ENCODE measurements at places on chromosomes 6 and 20.

DNA sequence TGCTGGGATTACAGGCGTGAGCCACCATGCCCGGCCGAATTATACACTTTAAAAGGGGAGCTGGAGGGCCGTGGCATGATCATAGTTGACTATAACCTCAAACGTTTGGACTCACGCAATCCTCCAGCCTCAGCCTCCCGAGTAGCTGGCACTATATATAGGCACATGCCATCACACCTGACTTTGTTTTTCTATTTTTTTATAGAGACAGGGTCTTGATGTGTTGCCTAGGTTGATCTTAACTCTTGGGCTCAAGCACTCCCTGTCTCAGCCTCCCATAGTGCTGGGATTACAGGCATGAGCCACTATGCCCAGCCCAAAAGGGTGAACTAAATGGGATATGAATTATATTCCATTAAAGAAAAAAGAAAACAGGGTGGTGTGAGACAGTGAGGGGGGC lies 7.8 kb downstream of the PTGIS start:
- DNase-seq, result no peak

- no peak for DNase-seq
These were observed 172.7 kb downstream of the SCP2D1 start for GRCh38 chr20:18986146-18986830.

DNA sequence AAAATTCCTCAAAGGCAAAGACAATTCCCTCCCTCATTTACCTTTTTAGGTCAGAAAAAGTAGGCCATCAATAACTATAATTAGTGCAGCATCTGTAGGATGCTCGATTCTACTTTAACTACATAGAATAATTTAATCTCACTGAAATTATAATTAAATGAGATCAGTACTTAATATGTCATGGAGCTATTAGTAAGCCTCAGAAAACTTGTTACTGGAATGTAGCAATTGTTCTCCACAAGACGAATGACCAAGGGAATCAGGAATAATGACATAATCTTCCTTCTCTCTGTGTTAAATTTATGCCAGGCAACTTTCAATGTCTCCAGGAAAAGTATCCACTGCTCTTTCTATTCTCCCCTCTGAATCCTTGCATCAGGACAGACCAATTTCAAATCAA lies 34.1 kb downstream of the SESN1 start:
- DNase-seq, result no peak

- DNase-seq, result peak; percentile 29
These were observed at the start of gene DNMT3B for GRCh38 chr20:32761831-32762753. DNMT3B (plus strand) TSS chr20:32762385; CDS start chr20:32780324, 17,939 bp downstream.

GRCh38 chr6:35062676-35063574 lies 78.2 kb downstream of the TCP11 start:
- DNase-seq, result no peak

DNA sequence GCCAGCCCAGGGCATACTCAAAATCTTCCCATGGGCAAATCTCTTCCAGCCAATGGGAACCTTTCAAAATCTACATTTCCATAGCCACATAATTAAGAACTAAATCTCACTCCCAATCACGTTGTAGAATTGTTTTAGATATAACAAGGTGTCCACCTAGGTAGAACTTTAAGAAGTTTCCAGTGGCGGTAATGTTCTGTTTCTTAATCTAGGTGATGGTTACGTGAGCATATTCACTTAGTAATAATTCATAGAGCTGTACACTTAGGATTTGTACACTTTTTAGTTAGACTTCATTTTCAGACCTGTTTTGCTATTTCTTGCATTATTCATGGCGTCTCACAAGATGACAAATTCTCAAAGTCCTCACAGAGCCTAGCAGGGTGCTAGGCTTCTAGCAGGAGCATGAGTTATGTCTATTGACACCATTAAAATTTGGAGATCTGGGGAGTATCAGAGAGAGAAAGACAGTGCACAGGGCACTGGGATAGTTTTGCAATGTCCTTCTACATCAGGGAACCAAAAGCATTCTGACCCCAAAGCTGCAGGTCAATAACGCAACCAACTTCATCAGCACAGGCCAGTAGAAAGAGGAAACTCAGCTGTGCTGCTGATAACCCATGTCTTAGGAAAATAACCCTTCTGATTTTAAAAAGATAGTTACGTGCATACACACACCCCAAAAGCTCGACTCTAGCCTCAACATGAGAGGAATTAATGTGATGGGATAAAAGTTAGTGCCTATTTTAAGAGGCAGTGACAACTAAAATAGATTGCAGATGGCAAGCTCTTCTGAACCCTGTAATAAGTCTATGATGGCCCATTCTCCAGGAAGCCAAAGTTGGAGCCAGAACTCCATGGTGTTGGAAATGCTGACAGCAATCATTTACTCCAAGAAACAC lies 518.1 kb upstream of the JARID2 start:
- DNase-seq, result no peak

- DNase-seq, result no peak
These were observed 33.3 kb downstream of the BEND3 start for GRCh38 chr6:107082045-107082444.

DNA sequence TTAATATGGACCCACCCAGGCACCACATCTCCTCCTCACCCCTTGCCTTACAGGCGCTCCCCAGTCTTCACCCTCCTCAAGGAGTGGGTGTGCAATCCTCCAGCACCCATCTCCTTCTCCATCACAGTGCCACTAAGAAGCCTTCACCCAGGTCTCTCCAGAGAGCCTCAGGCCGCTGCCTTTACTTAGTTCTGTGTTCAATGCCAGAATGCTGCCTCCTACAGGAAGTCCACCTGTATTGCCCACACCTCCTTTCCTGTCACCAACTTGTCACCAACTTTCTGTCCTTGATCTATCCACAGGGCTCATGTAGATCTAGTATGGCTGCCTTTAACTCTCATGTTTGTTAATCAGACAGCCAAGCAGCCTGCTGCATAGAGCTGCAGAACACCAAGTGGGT lies 586 bp upstream of the LST1 start:
- no peak for DNase-seq

- DNase-seq, result no peak
These were observed 24.6 kb downstream of the DLL1 start for GRCh38 chr6:170266061-170266825.

DNA sequence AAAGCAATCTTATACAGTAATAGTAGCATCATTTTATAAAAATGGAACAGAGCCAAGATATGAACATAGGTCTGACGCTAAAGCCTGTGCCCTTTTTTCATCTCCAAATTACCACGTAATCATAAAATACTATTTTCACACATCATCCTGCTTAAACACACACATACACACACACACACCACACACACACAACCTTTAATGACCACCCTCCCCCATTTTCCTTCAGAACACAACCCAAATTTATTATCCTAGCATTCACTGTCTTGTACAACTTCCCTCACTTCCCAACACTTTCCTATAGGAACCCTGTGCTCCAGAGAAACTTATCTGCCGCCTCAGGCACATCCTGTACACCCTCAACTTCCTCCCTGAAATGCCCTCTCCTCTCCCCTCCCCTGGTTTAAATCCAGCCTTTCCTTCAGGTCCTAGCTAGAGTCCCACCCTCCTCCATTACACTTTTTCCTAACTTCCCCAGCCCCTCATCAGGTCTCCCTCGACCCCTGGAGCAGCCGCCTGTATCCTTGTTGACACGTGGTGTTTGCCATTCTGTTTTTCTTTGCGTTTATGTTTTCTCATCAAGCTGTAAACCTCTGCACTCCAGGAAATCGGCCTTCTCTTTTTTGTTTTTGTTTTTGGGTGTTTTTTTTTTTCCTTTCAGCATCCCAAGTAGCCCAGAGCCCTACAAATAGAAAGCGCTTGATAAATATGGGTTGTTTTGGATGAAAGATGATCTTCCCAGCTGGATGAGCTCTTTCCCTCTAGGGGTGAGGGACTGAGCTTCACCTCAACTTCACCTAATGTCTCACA lies 968 bp upstream of the MMP24 start:
- DNase-seq, result no peak

DNA sequence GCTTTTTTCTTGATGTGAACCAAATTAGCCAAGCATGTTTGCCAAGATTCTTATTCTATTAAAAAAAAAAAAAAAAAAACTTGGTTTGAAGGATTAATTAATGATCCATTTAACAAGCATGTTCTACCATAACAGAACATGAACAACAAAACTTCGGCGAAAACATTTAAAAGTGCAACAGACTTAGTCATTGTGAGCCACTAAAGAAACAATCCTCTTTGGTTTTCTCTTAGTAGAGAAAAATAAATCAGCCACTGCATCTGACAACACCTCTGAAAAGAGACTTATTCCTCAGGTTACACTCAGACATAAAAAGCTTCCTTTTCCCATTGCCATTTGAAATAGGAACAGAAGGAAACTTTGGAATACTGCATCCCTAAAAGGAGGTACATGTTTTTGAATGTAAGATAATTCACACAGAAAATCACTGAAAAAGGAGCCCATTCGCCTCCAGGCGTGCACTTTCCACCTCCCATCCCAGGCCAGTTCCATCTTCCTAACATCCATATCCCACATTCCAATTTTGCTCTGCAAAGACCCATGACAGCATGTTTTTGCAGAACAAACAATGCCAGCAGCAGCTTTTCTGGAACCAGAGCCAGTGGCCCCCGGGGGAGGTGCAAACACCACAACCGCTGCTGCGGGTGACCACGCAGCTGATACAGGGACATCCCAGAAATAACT lies 79.5 kb downstream of the ZMYND8 start:
- DNase-seq, result no peak

DNA sequence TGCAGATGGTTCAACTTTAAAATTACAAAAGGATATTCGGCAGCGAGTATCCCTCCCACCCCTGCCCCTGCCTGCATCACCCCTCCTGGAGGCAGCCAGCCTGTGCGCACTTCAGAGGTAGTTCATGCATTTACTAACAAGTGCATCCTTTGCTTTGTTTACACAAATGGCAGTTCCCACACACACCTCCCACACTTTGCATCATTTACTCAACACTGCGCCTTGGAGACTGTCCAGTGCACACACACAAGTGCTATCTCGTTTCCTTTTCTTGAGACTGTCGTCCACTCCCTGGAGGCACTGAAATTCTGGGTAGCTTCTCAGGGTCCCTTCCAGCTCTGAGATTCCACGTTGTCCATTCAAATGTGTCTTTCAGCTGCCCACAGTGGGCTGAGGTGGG lies 53.1 kb upstream of the VSX1 start:
- DNase-seq, result no peak

- no peak for DNase-seq
These were observed 3.1 kb upstream of the MYL9 start for GRCh38 chr20:36538026-36538722.

- DNase-seq, result no peak
These were observed 45.0 kb downstream of the TBC1D7 start for GRCh38 chr6:13283331-13283730.

GRCh38 chr6:140806431-140806830 lies 1326.3 kb upstream of the GJE1 start:
- no peak for DNase-seq

DNA sequence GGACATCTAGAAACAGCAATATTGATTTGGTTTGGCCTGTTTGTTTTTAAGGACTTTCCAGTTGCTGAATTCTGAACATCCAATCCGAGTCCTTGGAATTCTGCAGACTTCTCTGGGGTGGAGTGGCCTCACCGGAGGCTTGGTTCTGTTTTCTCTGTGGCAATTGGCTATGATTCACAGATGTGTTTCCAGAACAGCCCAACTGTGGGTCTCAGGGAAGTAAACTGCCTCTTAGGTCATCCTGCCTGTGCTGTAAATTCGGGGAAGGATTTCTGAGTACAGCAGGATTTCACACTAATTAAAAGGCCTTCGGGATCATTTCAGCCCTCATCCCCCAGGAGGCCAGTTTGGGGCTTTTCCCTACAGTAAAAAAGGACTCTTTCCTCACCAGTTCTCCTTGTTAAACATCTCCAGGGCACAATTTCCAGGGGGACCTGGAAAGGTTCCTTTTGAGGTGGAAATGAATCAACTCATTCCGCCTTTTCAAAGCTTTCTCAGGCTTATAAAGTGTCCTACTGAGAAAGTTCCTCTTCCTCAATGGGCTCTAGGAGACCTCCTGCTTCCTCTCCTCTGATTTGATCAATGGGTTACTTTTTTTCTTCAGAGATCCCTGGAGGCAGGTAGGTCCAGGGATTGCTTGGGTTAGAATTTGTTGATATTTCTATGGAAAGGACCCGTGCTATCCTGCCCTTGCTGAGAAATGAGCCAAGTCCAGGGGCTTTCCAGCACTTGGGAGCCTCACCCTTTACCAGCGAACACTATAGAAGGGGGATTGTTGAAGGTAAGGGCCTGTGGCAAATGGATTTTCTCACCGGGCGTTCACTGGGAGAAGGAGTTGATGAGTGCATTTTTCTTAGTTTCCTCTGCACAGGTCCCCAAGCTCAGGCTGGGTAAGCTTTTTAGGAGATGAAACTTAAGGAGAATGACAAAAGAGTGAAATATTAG lies 114.6 kb downstream of the CLIC5 start:
- DNase-seq, result no peak

GRCh38 chr6:18605841-18606240 lies 218.7 kb downstream of the RNF144B start:
- no peak for DNase-seq

GRCh38 chr6:30769853-30770524 lies 25.6 kb upstream of the IER3 start:
- DNase-seq, result no peak

GRCh38 chr6:145151624-145152023 lies 583.7 kb downstream of the EPM2A start:
- no peak for DNase-seq
